Cardiac muscle cell (in vitro differentiated cells and primary cell): ENCODE measurements at places on chromosomes 16 and 17.
A peak's percentile ranks its signal among the peaks of the same experiment; 100 is the strongest.

GRCh38 chr16:27432558-27432957 lies 30.6 kb downstream of the IL21R start:
- H3K36me3 ChIP-seq = no peaks in the 10 kb centered on the region
- H3K27ac ChIP-seq = no peak overlapping the region
- no peaks in the 10 kb centered on the region for H3K27me3 ChIP-seq
- peak; percentile 41 for DNase-seq
- H3K4me3 ChIP-seq = no peak overlapping the region
- H3K4me1 ChIP-seq = no peaks in the 10 kb centered on the region

- H3K4me3 ChIP-seq = no peak overlapping the region
- peaks cover 17% of the 10 kb centered on the region for H3K4me1 ChIP-seq
- no peaks in the 10 kb centered on the region for H3K27me3 ChIP-seq
- no peak overlapping the region for H3K27ac ChIP-seq
- no peaks in the 10 kb centered on the region for H3K36me3 ChIP-seq
Observed at GRCh38 chr17:8292639-8293395, 2.4 kb downstream of the SLC25A35 start.

- DNase-seq = no peak
- no peak overlapping the region for H3K27ac ChIP-seq
- H3K27me3 ChIP-seq = no peaks in the 10 kb centered on the region
- no peaks in the 10 kb centered on the region for H3K4me1 ChIP-seq
- no peaks in the 10 kb centered on the region for H3K36me3 ChIP-seq
Observed at GRCh38 chr16:71226229-71227141, 4.0 kb downstream of the HYDIN start.

DNA sequence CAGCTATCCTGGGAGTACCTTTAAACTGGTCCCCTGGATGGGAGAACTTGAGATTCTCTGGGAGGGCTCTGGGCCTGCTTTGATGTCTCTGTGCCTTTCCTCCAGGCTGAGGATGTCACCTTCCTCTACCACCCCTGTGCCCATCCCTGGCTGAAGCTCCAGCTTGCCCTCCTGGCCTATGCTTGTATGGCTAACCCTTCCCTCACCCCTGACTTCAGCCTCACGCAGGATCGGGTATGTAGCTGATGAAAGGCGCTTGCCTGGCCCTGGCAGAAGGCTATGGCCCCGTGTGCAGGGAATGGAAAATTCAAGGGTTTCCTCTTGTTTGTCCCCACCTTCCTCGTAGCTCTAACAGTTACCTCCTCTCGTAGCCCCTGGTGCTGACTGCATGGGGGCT lies 3.0 kb downstream of the TP53I13 start:
- H3K27me3 ChIP-seq = peaks cover 2% of the 10 kb centered on the region
- peaks cover 14% of the 10 kb centered on the region for H3K4me1 ChIP-seq
- no peak for DNase-seq
- H3K27ac ChIP-seq = no peak overlapping the region
- H3K4me3 ChIP-seq = no peak overlapping the region
